ENCODE measurements at places on chromosomes 12 and 14.

DNA sequence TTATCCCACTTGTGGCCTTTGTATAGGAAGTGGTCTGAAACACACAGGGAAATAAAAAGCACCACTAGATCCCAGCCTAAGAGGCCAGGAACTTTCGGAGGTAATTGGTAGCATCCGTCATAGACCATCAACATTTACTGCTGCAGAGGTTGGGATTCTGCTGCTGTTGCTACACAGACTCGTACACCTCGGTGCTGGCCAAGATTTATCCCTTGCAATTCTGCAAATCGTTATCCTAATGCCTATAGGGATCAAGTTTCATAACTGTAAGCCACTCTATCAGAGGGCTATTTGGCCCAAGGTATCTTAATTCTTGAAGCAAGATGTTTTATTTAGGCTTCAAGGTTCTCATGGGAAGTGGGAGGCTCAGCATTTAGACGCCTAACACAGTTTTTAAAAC, 913.6 kb downstream of the GALC start:
- peak; percentile 46 for DNase-seq

- no peak for DNase-seq
Observed at GRCh38 chr12:111636209-111636945, 37.3 kb upstream of the ATXN2 start.

DNA sequence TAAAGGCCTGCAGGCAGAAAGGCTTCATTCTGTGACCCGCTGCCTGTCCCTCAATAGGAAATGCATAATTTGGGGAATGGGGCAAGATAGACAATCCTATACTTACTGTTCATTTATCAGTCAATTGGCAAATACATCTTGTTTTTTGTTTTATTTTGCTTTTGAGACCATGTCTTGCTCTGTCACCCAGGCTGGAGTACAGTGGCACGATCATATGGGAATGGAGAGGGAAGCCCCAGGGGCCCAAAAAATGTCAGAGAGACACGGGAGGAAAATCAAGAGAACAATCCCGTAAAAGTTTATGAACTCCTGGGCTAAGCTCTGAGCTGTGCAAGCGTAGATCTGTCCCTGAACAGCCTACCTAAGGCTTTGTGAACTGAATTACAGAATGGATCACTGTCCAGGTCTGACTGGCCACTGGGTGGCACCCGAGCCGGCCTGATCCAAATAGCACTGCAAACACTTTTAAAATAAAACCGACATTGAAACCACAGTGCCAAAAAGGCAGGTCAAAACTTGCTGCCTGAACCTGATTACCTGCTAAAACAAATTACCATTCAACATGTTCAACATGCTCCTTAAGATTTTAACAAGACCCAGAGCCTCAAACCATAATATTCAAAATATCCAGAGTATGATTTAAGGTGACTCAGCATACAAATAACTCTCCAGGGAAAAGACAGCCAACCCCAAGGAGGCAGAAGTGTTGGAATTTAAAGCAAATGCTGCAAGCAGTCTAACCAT, 11.8 kb downstream of the COPS7A start:
- DNase-seq = peak; percentile 38

- no peak for DNase-seq
Observed at GRCh38 chr12:124217508-124218242, 77.2 kb upstream of the RFLNA start.

GRCh38 chr14:106269451-106270204, 743.2 kb downstream of the TMEM121 start:
- DNase-seq = no peak

DNA sequence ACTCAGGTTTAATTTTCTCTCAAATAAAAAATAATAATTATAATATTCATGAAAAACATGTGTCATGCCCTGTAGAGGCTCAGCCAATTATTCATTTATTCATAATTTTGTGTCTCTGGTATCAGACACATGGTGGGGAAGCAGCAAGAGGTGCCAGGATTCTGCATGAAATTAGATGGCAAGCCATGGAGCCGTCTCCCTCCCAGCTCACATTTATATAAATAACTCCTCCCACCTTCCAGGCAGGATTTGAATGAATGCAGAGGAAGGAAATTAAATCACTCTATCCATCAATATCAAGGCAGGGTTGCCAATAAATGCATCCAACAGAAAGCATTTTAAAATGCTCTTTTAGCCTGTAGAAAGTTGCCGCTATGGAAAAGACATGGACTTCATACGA, 98.1 kb downstream of the PTPRR start:
- DNase-seq = no peak

- DNase-seq = no peak
Observed at GRCh38 chr12:13093191-13093847, 10.1 kb downstream of the GSG1 start.

- peak; percentile 45 for DNase-seq
Observed at GRCh38 chr12:67649570-67650387, 1.2 kb downstream of the DYRK2 start.

GRCh38 chr12:100927826-100928225, 133.2 kb downstream of the ANO4 start:
- DNase-seq = no peak

DNA sequence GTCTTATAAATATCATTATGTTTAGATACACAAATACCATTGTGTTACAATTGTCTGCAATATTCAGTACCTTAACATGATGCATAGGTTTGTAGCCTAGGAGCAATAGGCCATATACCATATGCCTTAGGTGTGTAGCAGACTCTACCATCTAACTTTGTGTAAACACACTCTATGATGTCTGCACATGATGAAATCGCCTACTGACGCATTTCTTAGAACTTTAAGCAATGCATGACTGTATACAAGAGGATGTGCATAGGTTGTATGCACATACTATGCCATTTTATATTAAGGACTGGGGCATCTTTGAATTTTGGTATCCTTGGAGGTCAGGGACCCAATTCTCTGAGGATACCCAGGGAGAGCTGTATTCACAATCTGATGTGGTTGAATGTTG, 10.1 kb upstream of the BTG1 start:
- DNase-seq = no peak

- DNase-seq = no peak
Observed at GRCh38 chr12:49089821-49090773, 4.5 kb downstream of the DHH start.

- no peak for DNase-seq
Observed at GRCh38 chr14:42624980-42625761, 1018.5 kb downstream of the LRFN5 start.

- DNase-seq = no peak
Observed at GRCh38 chr14:27318774-27319420, 721.1 kb upstream of the NOVA1 start.

GRCh38 chr14:64646103-64646502, 58.1 kb upstream of the PLEKHG3 start:
- no peak for DNase-seq

- DNase-seq = no peak
Observed at GRCh38 chr14:89138846-89139245, 278.2 kb downstream of the FOXN3 start.

GRCh38 chr12:11684393-11684792, 34.9 kb downstream of the ETV6 start:
- DNase-seq = no peak

DNA sequence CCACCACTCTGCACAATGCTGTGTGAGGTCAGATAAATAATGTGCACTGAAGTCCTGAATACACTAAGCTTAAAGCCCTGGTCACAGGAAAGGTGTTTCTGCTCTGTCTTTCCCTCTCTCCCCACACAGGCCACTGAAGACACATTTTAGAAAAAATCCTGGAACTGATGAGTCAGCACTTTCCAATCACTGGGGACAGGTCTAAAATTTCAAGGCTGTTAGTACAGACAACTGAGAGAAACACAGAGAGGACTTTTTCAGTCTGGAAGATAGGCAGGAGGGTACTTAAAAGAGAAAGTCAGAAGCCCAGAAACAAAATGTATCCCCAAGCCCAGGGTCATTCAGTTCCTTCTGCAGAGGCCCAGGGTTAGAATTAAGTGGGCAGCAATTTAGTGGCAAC, 333.9 kb upstream of the CCDC196 start:
- DNase-seq = no peak

GRCh38 chr12:91422811-91423692, 240.4 kb upstream of the DCN start:
- DNase-seq = no peak

DNA sequence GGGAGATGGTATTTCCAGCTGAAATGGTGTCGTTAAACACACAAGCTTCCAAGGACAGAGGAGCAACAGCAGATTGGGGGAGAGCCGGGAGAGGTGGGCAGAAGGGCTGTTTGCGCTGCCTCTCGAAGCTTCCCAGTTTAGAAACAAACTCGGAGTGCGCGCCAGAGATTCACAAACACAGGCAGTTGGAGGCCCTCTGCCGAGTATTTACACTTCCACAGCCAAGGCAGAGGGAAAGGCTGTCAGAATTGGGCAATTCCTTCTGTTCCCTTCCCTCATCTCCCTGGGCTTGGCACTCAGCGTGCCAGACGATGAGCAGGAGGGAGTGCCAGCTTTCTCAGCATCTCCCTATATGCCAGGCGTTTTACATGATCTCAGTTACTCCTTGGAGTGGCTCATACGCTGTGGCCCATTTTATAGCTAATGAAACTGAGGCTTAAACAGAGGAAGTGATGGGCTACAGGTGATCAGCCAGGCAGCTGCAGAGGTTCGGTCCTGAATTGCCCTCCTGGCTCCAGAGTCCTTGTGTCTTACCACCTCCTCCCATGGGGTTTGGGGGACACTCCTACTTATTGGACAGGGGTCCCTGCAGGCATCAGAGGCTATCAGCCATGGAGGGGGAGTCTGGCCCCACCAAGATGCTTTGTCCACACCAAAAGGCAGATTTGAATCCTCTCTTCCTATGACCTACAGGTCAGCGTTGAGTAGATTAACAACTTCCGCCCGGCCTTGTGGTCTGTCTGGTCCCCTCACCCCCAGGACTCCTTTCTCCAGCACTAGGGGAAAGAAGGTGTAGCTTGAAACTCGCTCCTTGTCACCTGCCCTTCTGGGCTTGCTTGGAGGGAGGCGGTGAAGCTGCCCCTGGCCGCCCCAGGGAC, 3.1 kb downstream of the FAM222A start:
- no peak for DNase-seq

DNA sequence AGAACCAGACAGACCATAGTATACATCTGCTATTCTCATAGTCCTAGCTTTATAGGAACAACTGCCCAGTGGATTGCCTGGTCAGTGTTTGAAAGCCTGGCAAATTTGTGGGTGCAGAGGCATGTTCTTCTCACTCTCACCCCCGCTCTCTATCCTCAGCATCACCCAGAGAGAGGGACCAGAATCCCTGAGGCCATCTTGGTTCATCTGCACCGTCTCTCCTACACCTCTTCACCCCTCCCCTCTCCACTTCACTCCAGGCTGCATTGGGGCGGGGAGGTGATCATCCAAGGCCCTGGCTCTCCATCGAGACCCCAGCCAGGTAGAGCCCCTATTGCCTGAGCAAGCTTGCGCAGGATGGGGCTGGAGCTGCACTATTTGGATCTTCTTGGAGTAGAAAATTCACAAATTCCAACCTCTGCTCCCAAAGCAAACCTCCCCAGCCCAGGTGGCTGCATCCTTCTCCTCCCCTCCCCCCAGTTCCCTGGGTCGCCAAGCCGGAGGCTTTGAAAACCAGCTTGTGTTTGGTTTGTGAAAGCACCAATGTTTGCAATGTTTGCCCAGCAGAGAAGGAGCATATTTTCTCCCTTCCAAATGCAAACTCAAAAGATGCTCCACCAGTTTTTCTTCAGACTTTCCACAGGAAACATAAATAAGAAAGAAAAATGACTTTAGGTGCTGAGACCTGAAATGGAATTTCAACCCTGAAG, 18.6 kb upstream of the COL2A1 start:
- no peak for DNase-seq

GRCh38 chr12:63318933-63319332, 167.9 kb upstream of the AVPR1A start:
- DNase-seq = no peak

DNA sequence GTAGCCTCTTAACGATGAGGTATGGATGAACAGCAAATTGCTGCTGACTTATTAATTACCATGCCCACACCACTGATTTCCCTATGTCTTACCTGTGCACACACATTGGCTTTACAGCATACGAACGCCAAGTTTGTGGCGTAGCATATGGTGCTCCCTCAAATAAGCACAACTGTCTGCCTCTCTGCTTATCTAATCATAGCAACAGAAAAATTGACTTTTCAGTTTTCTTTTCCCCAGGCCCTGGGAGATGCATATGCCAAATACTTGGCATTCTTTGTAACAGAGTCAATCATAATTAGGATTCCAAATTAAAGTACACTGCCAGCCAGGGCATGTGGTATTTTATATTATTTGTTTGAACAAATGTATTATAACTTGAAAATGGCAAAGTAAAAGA, 625.5 kb downstream of the DIO2 start:
- no peak for DNase-seq

- no peak for DNase-seq
Observed at GRCh38 chr12:71477609-71478008, 38.0 kb downstream of the LGR5 start.

- no peak for DNase-seq
Observed at GRCh38 chr14:76260749-76261148, 109.0 kb downstream of the GPATCH2L start.

- no peak for DNase-seq
Observed at GRCh38 chr12:22164139-22164538, 118.1 kb downstream of the CMAS start.

- DNase-seq = no peak
Observed at GRCh38 chr14:23601845-23602180, 23.2 kb upstream of the JPH4 start.

DNA sequence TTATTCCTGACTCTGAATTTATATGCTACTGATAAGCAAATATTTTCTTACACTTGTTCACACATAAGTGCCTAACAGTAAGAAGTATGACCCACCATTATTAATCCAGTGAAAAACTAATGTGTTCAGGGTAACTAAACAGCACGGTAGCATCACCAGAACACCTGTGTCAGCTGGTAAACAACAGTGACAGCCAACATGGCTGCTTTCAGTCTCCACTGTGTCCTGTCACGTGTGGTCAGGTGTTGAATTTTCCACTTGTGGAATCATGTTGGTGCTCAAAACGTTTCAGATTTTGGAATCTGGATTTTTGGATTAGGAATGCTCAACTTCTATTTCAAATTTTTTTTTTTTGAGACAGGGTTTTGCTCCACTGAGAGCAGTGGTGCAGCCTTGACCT, 14.3 kb upstream of the ATP23 start:
- DNase-seq = no peak

GRCh38 chr14:86501611-86502010, 971.7 kb downstream of the FLRT2 start:
- no peak for DNase-seq

- DNase-seq = no peak
Observed at GRCh38 chr14:57871459-57872080, 5.7 kb upstream of the SLC35F4 start.

DNA sequence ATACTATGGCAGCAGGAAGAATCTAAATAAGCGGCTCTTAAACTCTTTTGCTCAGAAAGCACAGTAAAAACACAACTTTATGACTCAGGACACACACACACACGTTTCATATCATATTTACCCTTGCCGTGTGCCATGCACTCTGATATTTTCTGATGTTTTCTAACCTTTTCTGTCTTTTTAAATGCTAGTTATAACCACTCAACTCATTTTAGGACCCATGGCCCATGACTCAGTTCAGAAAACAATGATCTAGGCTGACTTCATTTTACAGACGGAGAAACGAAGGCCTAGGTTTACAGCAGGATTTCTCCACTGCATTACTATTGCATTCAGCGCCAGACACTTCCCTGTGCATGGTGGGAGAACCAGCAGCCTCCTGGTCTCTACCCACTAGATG, 9.1 kb downstream of the VWF start:
- DNase-seq = no peak

GRCh38 chr12:111216387-111217159, 152.3 kb downstream of the PHETA1 start:
- no peak for DNase-seq
